ENCODE measurements at places on chromosomes 5 and 9.

- DNase-seq: no peak
These were observed 31.7 kb upstream of the MEIKIN start for GRCh38 chr5:131977212-131977604.

- no peak for DNase-seq
These were observed 22.9 kb upstream of the CFAP95 start for GRCh38 chr9:69797675-69798074.

DNA sequence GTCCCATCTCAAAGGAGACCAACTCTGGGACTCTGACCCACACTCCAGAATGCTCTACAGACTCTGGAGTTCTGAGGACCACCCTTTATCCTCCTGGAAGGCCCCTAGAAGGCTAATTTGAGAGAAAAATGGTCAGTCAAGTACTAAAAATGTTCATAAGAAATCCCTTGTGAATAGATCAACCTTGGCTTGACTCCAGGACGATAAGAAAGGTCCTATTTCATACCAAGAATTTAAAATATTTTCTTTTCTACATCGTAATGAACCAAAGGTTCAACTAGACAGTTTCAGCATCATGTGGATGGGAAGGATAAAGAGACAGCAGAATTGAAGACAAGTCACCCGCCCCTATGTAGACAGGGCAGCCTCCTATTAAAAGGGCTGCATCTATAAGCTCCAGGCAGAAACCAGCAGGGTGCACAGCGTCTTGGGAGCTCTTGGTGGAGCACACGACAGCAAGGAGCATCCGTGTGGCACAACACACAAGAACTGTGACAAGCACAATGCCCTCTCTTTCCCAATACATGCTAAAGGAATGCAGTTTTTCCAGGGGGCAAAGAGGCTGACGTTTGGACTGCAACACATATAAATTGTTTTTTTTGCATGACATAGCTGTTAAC lies 38.3 kb downstream of the RASEF start:
- no peak for DNase-seq

GRCh38 chr5:5159282-5160103 lies 19.4 kb downstream of the ADAMTS16 start:
- no peak for DNase-seq

DNA sequence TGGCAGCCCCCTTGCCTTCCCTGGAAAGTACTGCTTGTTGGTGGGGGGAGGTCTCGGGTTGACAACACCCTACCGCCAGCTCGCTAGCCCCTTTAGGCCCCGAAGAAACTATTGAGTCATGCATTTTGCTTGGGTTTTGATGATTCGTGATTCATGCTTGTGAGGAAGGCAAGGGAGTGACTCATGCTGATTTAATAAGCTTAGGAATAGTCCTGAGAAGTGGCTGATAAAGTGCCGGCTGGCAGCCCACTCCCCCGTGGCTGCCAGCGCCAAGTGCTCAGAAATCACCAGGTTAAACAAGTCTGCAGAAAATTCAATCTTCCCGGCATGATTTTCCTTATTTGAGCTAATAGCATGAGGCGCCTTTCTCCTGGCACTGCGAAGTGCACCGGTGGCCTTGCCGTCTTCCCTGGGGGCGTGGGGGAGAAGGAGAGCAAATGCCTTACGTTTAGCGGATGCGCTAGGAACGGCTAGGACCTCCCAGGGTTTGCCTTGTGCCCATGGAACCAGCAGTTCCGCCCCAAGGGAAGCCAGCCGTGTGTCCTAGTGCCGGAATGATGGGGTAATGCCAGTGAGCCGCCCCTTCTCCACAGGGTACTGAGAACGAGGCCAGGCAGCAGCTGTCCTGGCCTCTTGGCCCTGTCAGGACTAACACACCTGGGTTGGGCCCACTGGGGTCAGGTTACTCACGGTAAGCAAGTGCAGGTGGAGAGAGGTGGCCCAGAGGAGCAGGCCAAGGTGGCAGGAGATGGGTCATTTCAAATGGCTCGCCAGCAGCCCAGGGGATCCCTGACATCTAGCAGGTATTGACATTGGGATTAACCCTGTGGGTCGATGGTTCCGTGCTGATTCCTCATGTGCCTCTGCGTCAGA lies 151.9 kb downstream of the MACROH2A1 start:
- DNase-seq: no peak

DNA sequence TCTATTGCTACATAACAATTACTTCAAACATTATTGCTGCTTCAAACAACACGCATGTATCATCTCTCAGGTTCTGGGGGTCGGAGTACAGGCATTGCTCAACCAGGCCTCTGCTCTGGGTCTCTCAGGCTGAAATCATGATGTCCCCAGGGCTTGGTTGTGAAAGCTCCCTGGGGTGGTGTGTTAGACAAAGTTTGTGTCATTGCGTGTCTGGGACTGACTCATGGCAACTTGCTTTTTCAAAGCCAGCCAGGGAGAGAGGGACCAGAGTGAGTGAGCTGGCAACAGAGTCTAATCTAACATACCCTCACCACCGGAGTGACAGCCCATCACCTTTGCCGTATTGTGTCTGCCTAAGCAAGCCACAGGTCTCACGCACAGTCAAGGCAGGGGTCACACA lies 259.2 kb upstream of the NFIL3 start:
- DNase-seq: no peak

- no peak for DNase-seq
These were observed 729.6 kb upstream of the WWC1 start for GRCh38 chr5:167561796-167562195.

DNA sequence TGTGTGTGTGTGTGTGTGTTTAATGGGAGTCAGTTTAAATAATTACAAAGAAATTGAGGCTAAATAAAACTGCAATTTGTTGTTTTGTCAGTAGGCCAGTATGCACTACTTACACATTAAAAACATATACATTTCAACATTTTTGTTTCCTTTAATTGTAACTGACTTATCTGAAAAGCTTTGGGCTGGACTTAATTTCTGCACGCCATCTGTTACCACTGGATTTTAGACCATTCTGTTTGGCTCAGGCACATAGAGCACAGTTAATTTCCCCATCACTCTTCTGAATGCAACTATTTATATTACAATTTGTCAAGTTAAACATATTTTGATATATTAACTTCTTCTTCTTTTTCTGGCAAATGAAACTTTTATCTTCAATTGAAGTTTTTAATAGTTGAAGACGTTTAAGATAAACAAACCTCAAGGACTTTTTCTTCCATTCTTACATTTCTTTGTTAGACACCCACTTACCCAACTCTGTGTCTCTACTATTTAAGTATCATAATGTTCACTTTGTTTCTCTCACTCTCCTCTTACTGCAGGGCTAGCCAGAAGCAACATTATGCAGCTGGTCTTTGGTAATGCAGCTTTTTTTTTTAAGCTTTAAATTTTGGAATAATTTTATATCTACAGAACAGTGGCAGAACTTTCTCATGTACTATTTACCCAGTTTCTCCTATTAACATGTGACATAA lies 253.4 kb upstream of the ANKH start:
- DNase-seq: no peak

All from activated CD8-positive, alpha-beta T cell treated with anti-CD3 and anti-CD28 coated beads, Interleukin-2, amount 10 ng/mL, durations not matched to agents 7 days and 5 days (primary cell).